ENCODE measurements at places on chromosomes 7 and 10.

- DNase-seq: peak; percentile 33
Measured at GRCh38 chr10:132169766-132170560, 16.8 kb upstream of the DPYSL4 start.

GRCh38 chr7:1645071-1645409 lies 25.0 kb upstream of the ELFN1 start:
- no peak for DNase-seq

- DNase-seq: no peak
Measured at GRCh38 chr7:98196706-98197605, 14.3 kb upstream of the BHLHA15 start.

- no peak for DNase-seq
Measured at GRCh38 chr10:76766682-76767081, 870.9 kb downstream of the KCNMA1 start.

- no peak for DNase-seq
Measured at GRCh38 chr7:29859524-29860185, 53.3 kb downstream of the WIPF3 start.

DNA sequence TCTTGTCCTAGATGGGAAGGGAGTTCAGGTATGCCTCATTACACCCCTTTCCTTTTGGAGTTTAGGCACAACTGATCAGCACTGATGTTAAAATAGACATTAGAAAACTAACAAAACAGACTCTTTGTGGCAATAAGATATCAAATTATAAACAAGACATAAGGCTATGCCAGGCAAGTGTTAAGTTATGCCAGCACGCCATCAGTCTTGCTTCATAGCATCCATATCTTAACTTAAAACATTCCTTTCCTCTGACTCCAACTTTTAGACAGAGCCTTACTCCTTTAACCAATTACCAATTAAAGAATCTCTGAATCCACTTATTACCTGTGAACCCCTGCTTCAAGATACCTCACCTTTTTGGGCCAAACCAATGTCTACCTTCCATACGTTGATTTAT lies 126.2 kb upstream of the ETV1 start:
- no peak for DNase-seq

GRCh38 chr10:8133146-8133545 lies 78.7 kb downstream of the GATA3 start:
- DNase-seq: peak; percentile 79

DNA sequence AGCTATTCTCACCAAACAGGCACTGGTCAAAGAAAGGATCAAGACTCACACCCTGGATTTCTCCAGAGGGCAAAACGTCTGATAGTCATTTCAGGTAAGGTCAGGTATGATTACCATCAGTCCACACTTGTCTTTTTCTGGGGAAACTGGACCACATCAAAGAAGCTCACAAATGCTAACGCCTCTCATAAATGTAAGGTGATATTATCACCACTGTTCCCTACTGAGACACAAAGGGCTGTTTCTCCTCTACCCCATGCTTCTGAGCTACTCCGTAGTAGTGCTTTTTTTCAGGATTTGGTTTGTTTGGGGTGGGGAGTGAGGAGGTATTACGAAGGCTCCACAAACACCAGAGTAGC lies 51.6 kb downstream of the CREB3L2 start:
- DNase-seq: no peak

DNA sequence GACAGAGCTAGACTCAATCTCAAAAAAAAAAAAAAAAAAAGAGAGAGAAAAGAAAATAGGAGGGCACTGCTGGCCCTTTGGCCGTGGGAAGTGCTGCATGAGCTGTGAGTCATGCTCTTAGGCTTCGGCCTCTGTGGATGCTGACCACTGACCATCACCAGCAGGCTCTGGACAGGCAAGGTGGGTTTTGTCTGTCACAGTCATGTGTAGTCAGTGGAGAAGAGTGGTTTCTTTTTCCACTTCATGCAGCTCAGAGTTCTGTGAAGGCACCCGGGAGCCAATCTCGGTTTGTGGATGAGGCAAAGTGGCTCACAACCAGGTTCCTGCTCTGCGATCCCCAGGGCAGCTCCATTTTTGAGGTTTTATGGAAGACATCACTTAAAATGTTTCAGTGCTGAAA lies 58.1 kb downstream of the PRTFDC1 start:
- DNase-seq: peak; percentile 19

DNA sequence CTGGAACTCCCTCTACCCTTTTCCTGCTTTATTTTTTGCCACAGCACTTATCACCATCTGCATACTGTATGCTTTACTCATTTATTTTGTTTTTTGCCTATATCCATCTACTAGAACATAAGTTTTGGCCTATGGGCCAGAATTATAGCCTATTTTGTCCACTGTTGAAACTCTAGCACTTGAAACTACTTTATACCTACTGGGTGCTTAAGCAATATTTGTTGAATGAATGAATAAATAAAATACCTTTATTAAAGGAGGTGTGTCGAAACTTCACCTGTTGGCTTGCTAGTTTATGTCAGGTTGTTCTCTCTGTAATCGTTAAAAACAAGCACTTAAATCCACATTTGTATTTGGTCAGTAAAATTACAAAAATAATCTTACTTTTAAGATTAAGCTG lies 53.3 kb downstream of the MTERF1 start:
- no peak for DNase-seq

GRCh38 chr10:71604324-71605018 lies 115.1 kb downstream of the C10orf105 start:
- no peak for DNase-seq

DNA sequence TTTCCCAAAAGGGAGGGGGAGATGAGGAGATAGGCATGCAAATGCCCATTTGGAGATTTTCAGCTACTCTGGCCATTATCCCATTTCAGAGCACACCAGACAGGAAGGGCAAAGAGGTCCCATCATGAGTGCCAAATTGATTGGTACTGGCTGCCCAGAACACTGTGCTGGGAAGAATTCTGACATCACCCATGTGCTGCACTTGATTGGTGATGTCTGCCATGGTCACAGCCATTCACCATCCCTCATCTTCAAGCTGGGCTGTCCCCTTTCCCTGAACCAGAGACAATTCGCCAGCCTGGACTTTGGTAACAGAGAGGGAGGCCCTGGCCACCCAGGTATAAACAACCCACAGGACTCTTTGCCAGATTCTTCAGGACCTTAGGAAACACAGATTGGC lies 23.2 kb upstream of the RADIL start:
- DNase-seq: no peak

DNA sequence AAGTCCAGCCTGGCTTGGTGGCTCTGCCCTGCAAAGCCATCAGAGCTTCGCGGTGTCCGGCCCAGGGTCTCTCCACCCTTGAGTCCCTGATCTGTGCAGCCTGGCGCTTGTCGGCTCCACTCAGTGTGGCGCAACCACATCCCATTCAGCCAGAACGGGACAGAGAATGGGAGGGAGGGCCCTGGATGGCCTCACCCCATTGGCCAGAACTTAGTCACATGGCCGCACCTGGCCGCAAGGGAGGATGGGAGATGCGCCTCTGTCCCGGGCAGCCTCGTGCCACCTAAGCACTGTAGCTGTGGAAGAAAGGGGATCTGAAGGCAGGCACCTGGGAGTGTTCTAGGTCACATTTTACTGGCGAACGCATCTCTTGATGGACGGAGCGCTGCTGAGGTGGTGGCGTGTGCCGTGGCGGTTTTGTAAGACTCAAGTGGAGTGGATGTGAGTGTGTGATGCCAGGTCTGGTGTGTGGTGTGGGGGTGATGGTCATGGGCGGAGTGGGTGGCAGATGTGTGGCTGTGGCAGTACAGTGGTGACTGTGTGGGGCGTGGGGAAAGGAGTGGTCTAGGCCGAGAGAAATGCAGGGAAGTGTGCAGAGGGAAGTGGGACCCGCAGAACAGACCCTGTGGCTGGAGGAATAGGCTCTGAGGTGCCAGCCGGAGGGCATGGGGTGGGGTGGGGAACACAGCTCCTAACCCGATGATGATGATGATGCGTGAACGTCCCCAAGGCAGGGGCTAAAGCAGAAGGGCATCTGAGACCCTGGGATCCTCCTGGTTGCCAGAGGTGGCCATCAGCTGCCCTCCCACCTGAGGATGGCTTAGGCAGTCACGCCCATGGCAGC lies 19.0 kb downstream of the CLEC2L start:
- DNase-seq: no peak

DNA sequence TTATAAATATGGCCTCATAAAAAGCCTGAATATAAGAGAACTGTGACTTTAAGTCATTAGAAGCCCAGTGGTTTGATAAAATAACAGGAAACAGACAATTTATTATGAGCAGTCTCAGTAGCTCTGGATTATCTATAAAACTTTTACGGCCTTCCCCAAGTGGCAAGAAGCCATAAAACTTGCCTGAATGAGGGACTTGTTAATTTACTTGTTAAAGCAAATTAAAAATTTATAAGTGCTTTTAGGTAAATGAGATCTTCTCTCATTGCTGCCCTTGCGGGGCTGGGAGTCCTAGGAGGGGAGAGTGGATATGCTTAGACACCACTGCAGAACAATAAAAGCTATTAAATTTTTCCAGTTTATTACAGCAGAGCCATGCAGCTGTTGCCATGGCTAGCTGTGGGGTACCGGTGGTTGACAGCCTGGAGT lies 499.9 kb downstream of the AUTS2 start:
- no peak for DNase-seq

- DNase-seq: no peak
Measured at GRCh38 chr7:46205478-46205877, 284.4 kb upstream of the IGFBP3 start.

DNA sequence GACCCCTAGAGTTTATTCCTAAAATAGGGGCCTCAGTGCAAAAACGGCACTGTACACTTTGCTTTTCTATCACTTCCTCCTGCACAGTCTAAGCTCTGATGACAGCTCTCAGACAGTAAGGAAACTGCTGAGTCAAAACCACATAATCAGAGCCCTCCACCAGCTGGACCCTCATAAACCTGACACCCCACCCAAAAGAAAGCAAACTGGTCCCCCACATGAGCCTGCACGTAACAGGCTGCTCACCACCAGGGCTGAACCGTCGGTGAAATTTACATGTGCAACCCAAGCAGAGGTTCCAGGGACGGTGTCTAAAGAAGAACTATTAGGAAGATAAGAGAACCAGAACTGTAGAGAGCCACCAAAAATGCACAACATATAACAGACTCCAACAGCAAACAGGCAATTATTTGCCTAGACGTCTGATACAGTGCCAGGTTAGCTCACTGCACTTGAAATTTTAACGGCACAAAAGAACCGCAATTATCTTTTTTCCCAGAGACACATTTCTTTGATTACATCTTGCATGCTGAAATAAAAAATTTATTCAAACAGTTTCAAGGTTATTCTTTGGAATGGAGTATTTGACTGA lies 19.6 kb downstream of the SGMS1 start:
- DNase-seq: no peak

DNA sequence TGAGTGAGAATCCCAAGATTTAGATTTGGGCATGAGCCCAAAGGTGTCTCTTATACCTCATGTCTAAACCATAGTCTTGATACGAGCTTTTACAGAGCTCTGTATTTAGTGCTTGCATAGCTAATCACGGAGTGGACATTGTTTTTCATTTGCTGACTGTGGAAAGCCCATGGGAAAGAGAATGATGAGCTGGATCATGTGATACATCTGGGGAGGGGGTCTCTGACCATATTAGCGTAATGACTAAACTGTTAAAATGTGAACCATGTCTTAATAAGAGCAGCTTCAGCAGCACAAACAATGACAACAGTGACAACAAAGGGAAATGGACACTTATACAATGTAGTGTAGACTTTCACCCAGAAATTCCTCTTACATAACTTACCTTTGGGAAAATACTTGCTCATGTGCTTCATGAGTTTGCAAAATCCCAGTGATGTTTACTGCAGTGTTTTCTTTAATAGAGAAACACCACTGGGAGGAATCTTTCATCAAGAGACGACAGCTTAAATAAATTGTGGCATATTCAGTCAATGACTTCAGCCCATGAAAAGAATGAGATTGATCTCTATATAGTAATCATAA lies 44.0 kb upstream of the ITGB1 start:
- DNase-seq: no peak

DNA sequence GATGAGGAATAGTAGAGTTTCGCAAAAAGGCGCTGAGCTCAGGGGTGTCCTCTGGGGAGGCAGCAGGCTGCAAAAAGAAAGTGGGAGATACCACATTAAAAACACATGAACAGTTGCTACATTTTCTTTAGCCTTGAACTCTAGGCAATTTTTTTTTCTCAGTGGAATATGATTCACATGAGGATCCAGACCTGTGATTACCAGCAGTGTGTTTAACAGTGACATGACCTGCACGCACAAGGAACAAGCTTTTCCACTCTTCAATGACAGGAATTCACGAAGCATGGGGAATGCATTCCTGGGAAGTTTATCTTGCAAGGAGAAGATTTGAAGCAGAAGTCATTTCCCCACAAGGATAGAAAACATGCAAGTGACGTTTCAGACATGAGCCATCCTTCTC lies 161.6 kb downstream of the ITGA8 start:
- no peak for DNase-seq

- no peak for DNase-seq
Measured at GRCh38 chr10:43238462-43238861, 28.4 kb downstream of the RASGEF1A start.

- no peak for DNase-seq
Measured at GRCh38 chr7:43105521-43106120, 6.8 kb upstream of the HECW1 start.

GRCh38 chr7:2883101-2883500 lies 39.0 kb upstream of the GNA12 start:
- DNase-seq: no peak

DNA sequence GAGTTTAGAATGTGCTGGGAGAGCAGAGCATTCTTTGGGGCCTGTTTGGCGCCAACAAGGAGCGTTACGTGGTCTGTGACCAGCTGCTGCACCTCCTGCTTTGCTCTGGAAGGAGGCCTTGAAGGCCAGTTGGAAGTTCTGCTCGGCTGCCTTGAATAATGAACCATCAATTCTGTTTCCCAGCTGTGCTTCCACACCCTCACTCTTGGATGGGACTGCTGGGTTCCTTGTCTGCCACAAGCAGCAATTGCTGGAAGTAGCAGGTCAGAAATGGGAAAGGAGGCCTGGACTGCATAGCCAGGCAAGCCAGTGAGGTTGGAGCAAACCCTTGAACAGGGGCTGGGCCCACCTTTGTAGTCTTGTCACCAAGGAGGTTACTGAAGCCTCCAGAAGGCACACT lies 86.6 kb upstream of the INSYN2A start:
- no peak for DNase-seq

GRCh38 chr7:124399941-124400340 lies 365.7 kb downstream of the GPR37 start:
- DNase-seq: no peak

DNA sequence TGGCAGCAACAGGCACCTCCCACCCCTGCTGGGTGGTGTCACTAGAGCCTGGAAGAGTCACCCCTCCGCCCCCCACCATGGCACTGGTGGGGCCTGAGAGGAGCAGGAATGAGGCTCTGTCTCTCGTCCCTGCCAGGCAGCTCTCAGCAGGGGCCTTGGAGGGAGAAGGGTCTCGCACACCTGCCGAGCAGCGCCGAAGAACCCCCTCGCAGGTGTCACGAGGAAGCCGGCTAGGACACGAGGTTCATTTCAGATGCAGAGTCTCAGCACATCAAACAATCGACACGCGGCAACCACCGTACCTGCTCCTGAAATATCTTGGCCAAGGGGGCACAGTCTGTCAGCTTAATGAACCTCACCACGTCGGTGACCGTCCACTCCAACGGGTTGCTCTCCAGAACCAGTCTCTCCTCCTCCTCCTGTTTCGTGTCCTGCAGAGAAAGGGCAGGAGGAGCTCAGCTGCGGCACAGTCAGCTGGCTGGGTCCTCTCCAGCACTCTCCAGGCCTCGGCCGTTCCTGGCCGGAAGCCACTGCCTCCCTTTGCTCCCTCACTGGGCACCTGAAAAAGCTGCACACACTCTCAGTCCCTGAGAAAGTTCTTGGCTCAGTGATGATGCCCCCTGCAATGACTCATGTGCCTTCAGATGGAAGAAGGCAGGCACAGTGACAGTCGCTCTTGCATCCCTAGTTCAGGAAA lies 240.1 kb downstream of the SFMBT2 start:
- DNase-seq: no peak

Data from activated CD8-positive, alpha-beta T cell treated with anti-CD3 and anti-CD28 coated beads for 36 hours (primary cell).